ENCODE measurements at places on chromosomes 2 and 18.
A peak's percentile ranks its signal among the peaks of the same experiment; 100 is the strongest.

DNA sequence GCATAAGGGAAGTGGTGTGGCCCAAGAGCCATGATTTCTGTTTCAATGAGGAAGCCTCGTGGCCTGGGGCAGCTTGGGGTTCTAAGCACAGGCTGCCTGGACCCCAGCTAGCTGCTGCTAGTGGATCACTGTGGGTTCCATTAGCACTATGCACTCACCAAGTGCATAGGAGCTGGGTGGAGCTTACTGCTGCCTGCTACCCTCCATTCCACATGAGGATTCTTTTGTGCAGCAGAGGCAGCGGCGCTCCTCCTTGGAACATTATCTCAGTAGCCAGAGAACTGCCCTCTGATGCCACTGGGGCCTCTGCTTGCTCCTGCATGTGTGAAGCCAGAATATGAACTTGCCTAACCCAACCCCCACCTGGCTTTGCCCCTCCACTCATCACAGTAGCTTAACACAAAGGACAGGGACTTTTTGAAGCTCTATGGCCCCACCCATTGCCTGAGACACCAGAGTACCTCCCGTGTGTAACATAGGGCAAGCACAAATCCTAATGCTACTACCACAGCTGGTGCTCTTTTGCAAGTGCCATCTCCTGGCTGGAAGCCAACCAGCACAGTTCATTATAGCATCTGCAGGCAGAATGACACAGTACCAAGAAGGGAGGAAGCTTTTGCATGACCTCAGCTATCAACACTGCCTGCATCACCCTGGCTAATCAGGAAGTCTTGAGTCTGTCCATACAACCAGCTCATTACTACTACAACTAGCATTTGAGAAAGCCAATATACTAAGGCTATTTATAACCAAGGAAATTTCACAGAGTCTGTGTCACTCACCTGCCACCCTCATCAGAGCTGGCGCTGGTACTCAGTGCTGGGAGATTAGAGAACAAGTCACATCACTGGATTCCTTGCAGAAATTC lies 297.0 kb upstream of the GULP1 start:
- DNase-seq: peak; percentile 75

- no peak for DNase-seq
Measured at GRCh38 chr2:94870440-94871225, 597 bp upstream of the TEKT4 start.

DNA sequence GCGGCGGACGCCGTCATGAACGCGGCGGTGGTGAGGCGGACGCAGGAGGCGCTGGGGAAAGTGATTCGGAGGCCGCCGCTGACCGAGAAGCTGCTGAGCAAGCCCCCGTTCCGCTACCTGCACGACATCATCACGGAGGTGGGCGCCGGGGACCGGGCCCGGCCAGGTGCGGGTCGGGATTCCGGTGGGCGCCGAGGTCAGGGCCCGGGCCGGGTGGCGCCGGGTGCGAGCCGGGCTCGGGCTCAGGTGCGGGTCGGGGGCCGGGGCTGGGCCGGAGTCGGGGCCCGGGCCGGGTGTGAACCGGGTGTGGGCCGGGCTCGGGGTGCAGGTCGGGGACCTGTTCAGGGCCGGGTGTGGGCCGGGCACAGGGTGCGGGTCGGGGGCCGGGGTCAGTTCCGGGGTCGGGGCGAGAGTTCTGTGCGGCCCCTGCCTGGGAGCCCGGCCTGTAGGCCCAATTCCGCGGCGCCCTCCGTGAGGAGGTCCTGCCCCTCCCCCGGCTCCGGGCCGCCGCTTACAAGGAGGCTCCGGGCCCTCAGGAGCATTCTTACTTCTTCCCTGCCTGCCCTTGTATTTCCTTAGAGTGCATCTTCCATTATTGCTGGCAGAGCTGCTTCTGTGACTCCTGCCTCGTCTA lies 447 bp downstream of the TRAF3IP1 start:
- DNase-seq: no peak

DNA sequence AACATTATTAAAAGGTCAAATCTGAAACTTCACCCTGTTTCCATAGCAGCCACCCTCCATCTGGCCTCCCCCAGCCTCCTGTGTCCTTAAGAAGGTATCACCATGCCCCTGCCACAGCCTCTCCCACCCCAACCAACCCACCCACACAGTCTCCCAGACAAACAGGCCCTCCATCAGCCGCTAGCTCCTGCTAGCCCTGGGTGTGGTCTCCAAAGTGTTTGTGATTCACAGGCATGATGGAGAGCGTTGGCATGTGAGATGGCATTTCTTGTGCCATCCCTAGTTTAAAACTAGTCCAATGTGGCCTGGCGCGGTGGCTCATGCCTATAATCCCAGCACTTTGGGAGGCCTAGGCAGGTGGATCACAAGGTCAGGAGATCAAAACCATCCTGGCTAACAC lies 44.9 kb upstream of the GPR45 start:
- no peak for DNase-seq

GRCh38 chr2:8965216-8965969 lies 38.1 kb downstream of the MBOAT2 start:
- no peak for DNase-seq

- no peak for DNase-seq
Measured at GRCh38 chr2:15777795-15778371, 162.5 kb upstream of the MYCN start.

- no peak for DNase-seq
Measured at GRCh38 chr2:47193607-47194006, 38.5 kb upstream of the STPG4 start.

GRCh38 chr2:216078776-216079175 lies 2.8 kb downstream of the PECR start:
- no peak for DNase-seq

- no peak for DNase-seq
Measured at GRCh38 chr18:64474255-64474654, 325.4 kb upstream of the LINC00305 start.

- DNase-seq: no peak
Measured at GRCh38 chr2:96308248-96308647, 2.9 kb upstream of the SNRNP200 start.

- no peak for DNase-seq
Measured at GRCh38 chr2:160680294-160680693, 186.7 kb upstream of the RBMS1 start.

DNA sequence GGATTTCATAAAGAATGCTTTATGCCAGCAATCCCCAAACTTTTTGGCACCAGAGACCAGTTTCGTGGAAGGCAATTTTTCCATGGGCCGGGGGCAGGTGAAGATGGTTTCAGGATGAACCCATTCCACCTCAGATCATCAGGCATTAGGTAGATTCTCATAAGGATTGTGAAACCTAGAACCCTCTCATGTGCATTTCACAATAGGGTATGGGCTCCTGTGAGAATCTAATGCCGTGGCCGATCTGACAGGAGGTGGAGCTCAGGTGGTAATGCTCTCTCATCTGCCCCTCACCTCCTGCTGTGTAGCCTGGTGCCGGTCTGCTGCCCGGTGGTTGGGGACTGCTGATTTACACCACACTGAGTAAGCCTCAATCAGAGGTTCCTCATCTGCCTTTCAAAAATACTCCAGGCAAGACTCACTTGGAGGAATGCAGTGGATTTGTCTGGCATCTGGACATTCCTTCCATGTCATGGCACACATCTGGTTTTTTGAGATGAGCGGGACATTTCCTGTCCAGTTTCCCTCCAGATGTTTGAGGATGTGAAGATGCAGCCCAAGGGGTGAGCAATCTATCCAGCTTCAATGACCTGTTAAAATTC lies 185.8 kb downstream of the VAPA start:
- DNase-seq: no peak

- DNase-seq: no peak
Measured at GRCh38 chr2:8018956-8019355, 662.9 kb upstream of the ID2 start.

- no peak for DNase-seq
Measured at GRCh38 chr2:24228470-24228869, 53.6 kb downstream of the FAM228A start.

DNA sequence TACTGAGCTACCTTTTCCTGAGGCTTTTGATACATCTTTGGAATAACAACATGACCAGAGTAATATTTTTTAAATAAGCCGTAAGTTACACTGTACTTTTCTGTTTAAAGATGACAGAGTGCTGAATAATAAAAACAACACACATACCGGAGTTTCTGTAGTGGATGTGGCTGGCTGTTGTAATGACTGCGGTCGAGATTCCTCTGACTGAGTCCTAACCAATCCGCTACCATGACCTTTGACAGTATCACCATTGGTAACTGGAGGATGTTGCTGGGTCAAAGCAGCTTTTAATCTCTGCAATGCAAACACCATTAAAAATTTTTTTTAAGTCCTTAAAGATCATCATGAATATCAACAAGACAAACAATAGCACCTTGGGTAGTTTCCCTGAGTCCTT lies 70.7 kb downstream of the ATF2 start:
- no peak for DNase-seq

GRCh38 chr2:118843483-118844132 lies 3.8 kb downstream of the EN1 start:
- DNase-seq: no peak

DNA sequence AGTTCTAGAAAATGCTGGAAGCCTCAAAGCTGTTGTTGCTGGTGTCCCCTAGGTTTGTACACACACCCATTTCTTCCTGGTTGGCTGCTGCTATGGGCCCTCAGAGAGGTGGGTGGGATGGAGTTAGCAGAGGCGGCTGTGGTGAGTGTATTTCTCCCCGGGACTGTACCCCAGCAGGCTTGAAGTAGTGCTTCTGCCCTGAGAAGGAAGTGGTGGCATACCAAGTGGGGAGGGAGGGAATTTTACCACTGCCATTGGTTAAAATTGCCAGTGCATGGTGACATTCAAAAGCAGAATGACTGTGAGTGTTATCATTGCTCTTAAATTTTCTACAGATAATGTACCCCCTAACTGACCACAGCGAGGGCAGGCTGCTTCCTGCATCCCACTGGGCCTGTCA lies 125.6 kb upstream of the CAPN13 start:
- DNase-seq: no peak

GRCh38 chr18:32730068-32730467 lies 42.8 kb downstream of the KLHL14 start:
- no peak for DNase-seq

DNA sequence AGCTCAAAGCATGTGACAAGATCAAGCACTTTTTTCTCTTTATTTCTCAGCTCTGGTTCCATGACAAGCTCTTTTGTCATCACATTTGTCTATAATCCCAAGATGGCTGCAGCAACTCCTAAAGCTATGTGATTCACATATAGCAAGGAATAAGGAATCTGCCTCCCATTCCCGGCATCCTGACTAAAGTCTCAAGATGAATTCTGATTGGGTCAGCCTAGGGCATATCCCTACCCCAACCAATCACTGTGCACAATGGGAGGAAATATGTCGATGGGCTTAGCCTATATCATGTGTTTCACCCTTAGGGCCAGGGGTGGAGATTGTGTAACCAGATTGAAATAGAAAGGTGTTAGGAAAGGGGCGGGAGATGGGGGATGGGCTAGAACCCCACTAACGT lies 23.1 kb upstream of the COLEC12 start:
- DNase-seq: no peak

GRCh38 chr2:51516667-51517066 lies 484.7 kb upstream of the NRXN1 start:
- no peak for DNase-seq

DNA sequence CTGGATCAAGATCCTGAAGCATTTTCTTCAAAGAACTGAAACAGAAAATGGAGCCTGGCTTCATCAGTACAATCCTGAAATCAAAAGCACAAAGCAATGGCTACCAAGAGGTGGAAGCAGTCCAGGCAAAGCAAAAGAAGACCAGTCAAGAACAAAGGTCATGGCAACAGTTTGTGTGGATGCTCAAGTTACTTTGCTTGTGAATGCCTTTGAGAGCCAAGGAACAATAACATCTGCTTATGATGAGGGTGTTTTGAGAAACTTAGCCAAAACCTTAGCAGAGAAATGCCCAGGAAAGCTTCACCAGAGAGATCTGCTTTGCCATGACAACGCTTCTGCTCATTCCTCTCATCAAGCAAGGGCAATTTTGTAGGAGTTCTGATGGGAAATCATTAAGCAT lies 723.1 kb downstream of the TMEM182 start:
- DNase-seq: no peak

DNA sequence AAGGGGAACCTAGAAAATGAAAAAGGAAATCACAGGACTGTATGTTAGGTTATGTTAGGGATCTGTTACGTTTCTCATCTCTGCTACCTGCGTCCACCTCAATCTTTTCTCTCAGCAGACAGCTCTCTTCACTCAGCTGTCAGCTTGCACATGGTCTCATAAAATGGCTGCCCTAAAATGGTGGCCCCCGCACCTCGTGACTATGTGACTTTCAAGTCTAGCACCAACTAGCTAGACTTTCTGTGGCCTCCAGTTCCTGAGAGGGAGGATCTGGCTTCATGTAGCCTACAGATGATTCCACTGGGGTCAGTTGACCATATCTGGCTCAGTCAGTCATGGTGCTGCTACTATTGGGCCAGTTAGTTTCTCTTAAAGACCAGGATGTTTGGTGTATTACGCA lies 147.2 kb upstream of the SLC1A4 start:
- no peak for DNase-seq

GRCh38 chr2:144084114-144084661 lies 435.7 kb downstream of the ZEB2 start:
- no peak for DNase-seq

- DNase-seq: no peak
Measured at GRCh38 chr2:232687382-232688160, 9.6 kb upstream of the GIGYF2 start.

DNA sequence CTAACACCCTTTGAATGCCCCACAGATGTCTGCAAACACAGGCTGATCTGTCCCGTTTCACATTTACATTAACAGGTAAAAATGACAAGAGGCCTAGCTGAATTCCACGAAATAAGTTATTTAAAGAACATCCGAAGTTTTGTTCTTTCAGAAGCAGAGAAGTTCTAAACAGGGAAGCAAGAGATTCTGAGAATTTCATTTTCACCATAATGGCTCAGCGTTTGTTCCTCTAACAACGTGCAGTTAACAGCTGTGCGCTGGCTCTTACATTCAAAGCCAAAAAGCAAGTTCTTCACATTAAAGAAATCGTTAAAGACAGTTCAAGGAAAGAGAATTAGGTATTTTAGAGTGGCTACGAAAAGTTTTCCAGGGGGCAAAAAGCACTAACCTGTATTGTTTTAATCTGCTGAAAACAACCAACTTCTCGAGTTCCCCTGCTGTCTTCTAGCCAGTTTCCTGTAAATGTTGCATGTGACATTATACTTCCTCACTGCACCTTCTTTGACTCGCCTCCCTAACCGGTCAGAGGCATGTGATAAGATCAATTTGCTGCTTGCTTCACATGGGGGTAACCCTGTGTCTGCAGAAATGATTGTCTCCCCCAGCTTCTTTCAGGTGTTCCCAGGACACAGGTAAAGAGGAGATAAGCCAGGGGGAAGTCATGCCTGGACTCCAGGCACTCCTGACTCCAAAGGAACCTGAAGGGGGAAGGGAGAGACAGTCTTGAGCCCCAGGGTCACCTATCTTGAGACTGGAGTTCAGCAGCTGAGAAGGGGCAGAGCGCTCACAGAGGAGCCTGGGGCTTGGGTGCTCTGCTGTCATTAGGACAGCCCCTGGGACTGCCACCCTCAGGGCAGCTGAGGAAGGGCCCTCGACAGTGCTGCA lies 36.8 kb upstream of the WIPF1 start:
- no peak for DNase-seq

DNA sequence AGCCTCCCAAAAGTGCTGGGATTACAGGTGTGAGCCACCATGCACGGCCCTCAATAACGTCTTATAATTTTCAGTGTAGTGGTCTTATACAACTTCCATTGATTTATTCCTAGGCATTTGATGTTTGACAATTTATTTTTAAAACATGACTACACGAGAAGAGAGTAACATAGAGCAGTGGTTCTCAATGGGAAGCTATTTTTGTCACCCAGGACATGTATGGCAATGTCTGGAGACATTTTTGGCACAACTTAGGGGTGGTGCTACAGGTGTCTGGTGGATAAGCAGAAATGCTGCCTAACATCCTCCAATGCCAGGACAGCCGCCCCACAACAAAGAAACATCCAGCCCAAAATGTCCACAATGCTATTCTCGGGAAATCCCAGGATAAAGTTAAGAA lies 12.7 kb upstream of the ANXA4 start:
- no peak for DNase-seq

Data from BE2C (cell line).